Bronchus fibroblast of lung (primary cell): ENCODE measurements at places on chromosomes 2 and 18. TPM values are rescaled to one million over a fixed set of nuclear protein-coding genes. Genes with fewer than 3 reads are reported as not detected.

TCF23 gene
- not detected in 2 replicates for total RNA-seq

FBXO48 gene
- total RNA-seq, result 0.30 and 0.67 TPM in 2 replicates

KIF5C gene
- total RNA-seq, result 0.45 and 0.50 TPM in 2 replicates

UGT1A3 gene
- not detected in 2 replicates for total RNA-seq

PJVK gene
- total RNA-seq, result 0.84 and 0.89 TPM in 2 replicates

PPP4R3B gene
- 21.6 and 24.2 TPM in 2 replicates for total RNA-seq

HOXD10 gene
- total RNA-seq, result not detected in 2 replicates

RNF181 gene
- total RNA-seq, result 281 and 288 TPM in 2 replicates

ADNP2 gene
- total RNA-seq, result 11.6 and 12.6 TPM in 2 replicates

KCTD18 gene
- total RNA-seq, result 11.6 and 12.3 TPM in 2 replicates

GKN1 gene
- not detected in 2 replicates for total RNA-seq
